ENCODE measurements at places on chromosomes 3 and 15. TPM values are rescaled to one million over a fixed set of nuclear protein-coding genes. Genes with fewer than 3 reads are reported as not detected.
A peak's percentile ranks its signal among the peaks of the same experiment; 100 is the strongest.

GRCh38 chr3:25697553-25697952, 32.8 kb upstream of the TOP2B start:
- peak; percentile 31 for DNase-seq

DNA sequence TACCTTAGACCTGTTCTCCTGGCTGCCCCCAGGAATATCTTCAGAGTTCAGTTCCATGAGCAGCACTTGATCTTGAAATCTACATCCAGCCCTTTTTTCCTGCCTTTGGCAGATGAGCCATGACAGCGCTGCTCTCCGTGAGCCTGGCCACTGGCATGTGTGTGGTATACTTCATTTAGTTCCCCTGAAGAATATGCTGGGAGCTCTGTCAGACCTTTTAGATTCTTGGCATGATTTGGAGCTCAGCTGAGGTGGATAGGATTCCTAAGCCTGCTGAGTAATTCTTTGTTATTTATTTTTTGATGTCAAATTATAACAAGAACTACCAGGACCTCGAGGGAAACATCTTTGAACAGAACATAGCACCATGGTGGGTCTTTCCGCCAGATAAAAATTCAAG, 121.7 kb downstream of the EDEM1 start:
- DNase-seq = no peak

The SCN11A gene
- total RNA-seq = 0.60 TPM

- no peak for DNase-seq
Observed at GRCh38 chr3:49098910-49099630, 5.2 kb upstream of the QRICH1 start.

The UBA7 gene
- total RNA-seq = 79.4 TPM

The BSN gene
- 0.68 TPM for total RNA-seq

DNA sequence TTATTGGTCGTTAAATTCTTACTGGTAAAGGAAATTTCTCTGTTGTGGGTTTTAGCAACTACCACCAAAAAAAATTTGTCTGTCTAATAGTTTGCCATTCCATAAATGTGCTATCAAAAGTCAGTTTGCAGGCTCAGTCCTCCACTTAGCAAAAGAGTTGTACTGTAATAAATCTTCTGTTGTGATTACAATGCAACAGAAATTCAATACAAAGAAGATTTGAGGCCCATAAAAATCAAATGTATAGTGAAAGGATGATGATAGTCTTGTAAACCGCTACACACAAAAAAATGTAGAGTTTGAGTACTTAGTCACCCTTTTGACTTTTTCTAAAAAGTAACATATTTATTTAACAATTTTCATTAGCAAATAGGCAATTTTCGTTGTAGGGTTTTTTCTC, 251.7 kb downstream of the VGLL3 start:
- no peak for DNase-seq
